Uterus (tissue), 4 donors: ENCODE measurements at places on chromosomes 2 and 18. TPM values are rescaled to one million over a fixed set of nuclear protein-coding genes. Genes with fewer than 3 reads are reported as not detected.

DCDC2C gene
- not detected for total RNA-seq

MTIF2 gene
- 29.4 TPM for total RNA-seq

RFTN2 gene
- 26.7 TPM for total RNA-seq

FAP gene
- total RNA-seq, result 21.2 TPM

- DNase-seq, result no peak
These were observed 236.4 kb downstream of the CNTNAP5 start for GRCh38 chr2:124261456-124261855.

GRCh38 chr18:25974630-25975077 is 115.8 kb downstream of the SS18 start:
- no peak for DNase-seq

GRCh38 chr2:44130441-44130840 is 38.2 kb upstream of the PPM1B start:
- DNase-seq, result no peak
